ENCODE measurements at places on chromosomes 1 and 21.

GRCh38 chr1:41514381-41514780 lies 29.9 kb upstream of the EDN2 start:
- no peak for DNase-seq

- DNase-seq = no peak
These were observed 57.3 kb downstream of the NFASC start for GRCh38 chr1:204927673-204928641.

DNA sequence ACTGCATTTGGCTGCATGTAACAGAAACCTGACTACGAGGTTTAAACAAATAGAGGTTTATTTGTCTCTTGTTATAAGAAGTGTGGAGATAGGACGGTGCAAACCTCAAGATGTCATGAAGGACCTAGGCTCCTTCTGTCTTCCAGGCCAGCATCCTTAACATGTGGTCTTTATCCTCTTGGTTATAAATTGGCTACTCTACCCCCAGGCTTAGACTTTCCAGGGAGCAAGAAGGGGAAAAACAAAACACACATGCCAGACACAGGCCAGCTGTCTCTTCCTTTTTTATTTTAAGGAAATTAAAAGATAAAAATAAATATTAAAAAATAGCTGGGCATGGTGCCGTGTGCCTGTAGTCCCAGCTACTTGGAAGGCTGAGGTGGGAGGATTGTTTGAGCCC lies 51.3 kb upstream of the PRELP start:
- DNase-seq = no peak

- no peak for DNase-seq
These were observed 101.5 kb upstream of the ADGRL2 start for GRCh38 chr1:81699234-81699633.

DNA sequence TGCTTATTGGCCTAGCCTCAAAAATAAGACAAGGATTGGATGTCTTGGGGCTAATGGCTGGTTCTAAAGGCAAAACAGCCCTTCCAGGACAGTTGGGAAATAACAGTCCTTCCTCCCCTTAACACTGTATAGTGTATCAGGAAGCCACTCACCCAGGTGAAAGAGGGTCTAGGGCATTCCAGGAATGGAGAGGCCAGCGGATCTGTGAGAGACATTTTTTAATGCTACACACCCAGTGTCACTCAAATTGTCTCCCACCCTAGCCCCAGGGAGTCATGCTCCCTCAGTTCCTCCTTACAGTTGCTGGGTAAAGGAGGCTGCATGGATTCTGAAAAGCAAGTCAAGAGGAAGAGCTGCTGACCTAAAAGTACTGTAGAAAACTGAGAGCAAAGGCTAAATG lies 24.1 kb upstream of the EXO1 start:
- no peak for DNase-seq

- DNase-seq = no peak
These were observed 1.0 kb upstream of the S100B start for GRCh38 chr21:46605767-46606426.

DNA sequence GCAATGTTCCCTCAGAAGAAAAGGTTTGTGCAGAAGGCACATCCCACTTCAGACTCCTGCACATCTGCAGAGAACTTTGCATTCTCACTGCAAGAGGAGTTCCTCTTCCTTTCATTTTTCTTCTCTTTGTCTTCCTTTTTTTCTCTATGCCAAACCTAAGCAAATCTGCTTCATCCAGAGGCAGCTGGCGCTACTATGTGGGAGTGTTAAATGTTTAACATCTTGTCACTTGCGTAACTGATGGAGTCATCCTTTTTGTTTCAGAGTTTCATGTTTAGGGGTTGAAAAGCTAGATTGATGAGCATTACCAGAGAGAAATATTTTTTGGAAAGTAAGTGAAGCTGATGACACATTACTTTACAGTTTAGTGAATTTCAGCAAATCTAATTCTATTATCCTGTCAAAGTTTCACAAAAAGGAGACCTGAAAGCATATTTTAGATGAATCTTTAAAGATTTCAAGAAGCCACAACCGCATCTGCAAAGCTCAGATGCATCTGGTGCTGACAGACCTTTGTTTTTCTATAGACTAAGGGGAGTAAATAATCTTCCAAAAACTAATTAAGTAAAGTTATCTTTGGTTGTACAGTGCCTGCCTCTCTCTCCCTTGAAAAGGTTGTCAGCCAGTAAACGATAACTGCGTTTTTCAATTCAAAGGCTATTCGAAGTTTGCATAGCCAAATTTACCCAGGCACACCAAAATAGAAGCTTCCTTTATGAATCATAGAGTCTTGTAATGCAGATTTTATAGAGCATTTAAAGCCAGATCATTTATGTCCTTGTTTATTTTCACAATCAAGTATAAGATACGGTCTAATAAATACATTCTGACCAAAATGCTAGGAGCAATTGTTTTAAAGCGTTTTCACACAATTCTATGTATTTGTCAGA lies 1.2 kb upstream of the LRRC53 start:
- DNase-seq = no peak

DNA sequence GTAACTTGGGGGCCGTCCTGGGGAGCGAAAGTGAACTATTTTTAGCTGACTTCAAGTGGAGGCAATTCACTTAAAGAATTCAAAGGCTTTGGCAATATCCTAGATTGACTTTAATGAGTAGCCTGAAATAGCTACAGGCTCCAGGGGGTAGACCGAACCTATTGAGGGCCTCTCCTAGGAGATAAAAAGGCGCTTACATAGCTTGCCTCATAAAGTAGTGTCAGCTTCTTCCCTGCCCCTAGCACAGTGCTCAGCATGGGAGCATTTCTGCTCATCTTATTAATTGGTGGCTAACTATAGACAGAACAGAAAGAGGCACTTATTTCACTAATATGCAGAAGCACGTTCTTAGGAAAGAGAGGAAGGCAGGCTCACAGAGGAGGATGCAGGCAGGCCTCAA lies 12.3 kb upstream of the CTNNBIP1 start:
- no peak for DNase-seq
